ENCODE measurements at places on chromosomes 16 and 17.

DNA sequence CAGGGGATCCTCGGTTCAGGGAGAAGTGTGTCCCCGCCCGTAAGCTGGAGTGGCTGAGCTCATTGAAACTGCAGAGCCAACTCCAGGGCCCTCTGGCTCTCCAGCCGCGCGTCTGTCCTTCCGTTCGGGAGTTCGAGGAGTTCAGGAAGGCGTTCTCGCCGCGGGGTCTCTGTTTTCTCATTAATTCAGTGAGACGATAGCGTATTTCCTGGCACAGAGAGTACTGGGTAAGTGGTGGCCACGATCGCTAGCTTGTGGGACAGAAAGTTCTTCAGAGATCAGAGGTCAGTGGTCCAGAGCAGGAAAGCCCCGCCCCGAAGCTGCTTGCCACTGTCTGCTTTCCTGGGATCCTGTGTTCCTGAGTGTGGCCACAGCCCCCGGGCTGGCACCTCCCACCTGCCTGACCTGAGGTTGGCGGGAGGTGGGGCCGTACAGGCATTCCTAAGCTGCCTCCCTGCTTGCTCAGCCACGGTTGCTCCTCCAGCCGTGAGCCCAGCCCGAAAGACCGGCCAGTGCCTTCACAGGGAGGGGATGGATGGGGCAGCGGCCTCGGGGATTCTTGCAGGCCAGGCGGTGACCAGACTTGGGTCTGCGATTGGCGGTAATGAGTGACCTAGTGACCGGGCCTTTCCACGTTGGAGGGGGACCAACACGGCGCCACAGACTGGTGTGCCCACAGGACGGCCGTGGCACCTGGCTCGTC, 8.9 kb downstream of the BAIAP2 start:
- DNase-seq, result no peak

DNA sequence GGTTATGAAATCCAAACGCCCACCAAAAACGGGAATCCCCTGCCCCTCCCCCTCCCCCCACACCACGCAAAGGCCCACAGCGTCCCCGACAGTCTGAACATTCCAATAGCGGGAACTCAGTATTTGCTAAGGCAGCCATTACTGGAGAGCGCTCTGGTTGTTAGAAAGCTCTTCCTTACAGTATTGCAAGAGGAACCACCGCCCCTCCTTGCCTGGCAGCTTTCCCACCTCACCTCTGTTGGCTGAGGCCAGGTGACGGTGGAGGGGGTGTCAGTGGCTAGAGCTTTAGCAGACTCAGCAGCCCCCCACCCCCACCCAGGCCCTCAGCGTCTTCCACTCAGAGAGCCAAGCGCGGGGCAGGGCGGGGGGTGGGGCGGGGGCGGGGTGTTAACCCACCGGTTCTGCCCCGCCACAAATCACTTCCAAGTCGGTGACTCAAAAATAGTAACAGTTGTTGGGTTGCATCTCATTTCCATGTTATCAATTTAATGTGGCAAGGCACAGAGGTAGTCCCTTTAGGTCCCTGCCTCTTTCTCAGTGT, 2.2 kb upstream of the PLEKHH3 start:
- no peak for DNase-seq

GRCh38 chr17:74369221-74369620, 1.9 kb downstream of the GPR142 start:
- DNase-seq, result peak; percentile 66

- DNase-seq, result peak; percentile 97
These were observed 25.2 kb downstream of the TK2 start for GRCh38 chr16:66524601-66525164.

GRCh38 chr17:57552114-57552624, 192.9 kb downstream of the CCDC182 start:
- DNase-seq, result no peak

GRCh38 chr17:30597776-30598288, 120.6 kb downstream of the GOSR1 start:
- DNase-seq, result no peak

- DNase-seq, result peak; percentile 65
These were observed 73.1 kb downstream of the KSR1 start for GRCh38 chr17:27529230-27529796.

GRCh38 chr16:49921791-49922456, 66.0 kb upstream of the ZNF423 start:
- peak; percentile 61 for DNase-seq

DNA sequence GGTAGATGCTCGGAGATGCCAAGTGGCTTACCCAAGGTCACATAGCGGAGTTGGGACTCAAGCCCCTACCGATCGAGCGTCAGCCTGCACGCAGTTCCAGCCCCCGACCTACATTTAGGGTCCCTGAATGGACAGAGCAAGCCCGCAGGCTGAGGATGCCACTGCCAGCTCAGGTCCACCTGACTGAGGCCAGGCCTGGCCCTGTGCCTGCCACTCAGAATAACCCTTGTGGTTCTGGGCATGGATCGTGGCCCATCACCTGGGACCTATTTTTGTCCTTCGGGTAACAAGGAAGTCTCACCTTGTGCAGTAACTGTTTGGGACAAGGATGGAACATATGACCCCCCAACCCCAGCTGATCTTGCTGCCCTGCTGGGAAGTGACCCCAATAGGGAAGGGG, 17.1 kb downstream of the CDH16 start:
- DNase-seq, result no peak

GRCh38 chr17:53428913-53429312, 393.8 kb upstream of the KIF2B start:
- no peak for DNase-seq

DNA sequence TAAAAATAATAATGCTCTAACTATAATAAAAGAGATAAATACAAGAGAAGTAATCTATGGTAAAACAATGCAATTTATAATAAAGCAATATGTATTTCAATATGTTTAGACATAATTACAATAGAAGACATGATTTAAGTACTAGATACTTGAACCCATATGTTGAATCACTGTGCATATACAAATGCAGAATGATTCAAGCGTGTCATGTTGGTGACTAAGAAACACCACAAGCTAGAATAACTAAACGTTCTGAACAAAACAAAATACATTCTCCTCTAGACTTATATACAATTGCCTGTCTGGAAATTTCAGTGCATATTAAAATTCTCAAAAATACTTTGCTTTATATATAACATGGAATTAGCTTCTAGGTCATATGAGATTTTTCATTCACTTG, 11.2 kb downstream of the TADA2A start:
- no peak for DNase-seq

DNA sequence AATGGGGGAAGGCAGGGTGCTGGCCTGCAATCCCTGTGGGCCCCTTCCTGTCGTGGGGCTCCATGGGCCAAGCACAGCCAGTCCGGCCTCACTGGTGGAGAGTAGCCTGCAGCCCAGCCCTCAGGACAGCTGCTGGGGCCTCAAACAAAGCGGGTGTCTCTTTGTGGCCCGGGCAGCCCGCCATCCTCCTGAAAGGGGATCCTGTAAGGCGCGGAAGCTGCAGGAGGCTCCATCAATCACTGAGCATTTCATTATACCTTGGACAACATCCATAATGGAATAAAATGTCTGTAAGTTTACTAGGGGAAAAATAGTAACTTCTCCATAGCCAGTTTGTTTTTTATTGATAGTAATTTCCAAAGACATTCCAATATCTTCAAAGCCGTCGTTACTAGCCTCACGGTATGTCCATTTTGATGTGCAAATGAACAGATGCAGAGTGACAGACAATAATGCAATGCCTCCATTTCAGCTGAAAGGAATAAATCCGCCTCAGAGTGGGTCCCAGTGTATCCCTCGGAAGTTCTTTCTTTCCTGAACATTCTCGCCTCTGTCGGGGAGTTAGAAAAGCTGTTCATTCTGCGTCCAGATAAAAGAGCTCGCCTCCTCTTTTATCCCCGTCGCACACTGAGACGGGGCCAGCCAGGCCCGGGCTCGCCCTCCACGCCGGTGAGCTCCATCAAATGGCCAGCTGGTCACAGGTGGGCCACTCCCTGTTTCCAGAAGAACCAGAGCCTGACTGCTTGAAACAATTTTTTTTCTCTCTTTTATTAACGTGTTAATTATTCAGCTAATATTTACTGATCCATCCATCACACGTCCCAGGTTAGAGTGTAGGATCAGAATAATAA, 14.4 kb downstream of the WSCD1 start:
- DNase-seq, result no peak

DNA sequence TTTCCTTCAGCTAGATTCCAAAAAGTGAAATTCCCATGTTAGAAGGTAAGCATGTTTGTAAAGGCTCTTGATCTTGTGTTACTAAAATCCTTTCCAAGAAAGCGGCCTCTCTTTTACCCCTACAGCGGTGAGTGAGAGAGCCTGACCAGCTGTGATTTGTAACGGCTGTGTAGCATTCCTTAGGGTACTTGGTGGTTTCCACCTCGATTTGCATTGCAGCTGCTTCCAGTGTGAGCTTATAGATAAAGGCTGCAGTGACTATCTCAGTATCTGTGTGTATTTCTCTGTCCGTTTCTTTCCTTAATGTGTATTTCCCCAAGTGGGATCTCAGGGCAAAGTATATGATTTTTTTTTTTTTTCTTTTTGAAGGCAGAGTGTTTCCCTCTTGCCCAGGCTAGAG, 169.4 kb downstream of the SNX29 start:
- DNase-seq, result no peak

GRCh38 chr17:58320163-58320558, 8.4 kb downstream of the TSPOAP1 start:
- no peak for DNase-seq

GRCh38 chr16:72085002-72085401, 8.4 kb downstream of the TXNL4B start:
- DNase-seq, result no peak

- DNase-seq, result no peak
These were observed 611.5 kb downstream of the KCNJ18 start for GRCh38 chr17:22303865-22304264.

DNA sequence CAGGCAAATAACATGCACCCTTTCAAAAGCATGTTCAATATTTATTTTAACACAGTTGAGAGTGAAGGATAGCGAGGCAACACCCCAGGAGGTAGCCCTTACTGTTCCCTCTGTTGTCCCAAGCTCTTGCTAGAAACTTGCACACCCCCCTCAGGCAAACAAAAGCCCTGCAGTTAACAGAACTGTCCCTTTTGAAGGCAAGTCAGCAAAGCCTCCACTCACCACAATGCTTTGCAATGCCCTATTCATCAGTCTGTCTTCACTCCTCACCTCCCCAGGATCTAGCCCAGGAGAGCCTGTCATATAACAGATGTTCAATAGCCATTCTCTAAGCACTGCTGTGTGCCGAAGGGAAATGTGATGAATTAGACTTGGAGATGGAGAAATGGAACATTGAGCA, 3.5 kb upstream of the CNEP1R1 start:
- DNase-seq, result no peak

GRCh38 chr17:8944748-8945147, 20.8 kb downstream of the PIK3R5 start:
- DNase-seq, result no peak

DNA sequence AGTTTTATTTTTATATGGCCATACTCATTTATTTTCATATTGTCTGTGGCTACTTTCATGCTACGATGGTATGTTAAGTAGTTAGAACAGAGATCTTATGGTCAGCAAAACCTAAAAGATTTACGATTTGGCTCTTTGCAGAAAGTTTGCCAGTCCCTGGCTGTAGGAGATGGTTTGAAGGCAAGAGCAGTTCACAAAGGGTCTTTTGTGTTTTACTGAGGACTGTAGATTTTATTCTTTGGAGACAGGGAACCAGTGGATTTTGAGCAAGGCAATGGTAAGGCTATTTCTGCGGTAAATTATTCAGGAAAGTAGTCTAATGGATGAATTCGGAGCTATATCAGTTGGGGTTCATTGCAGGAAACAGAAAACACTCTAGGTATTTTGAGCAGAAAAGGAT, 90.7 kb downstream of the WWP2 start:
- no peak for DNase-seq

DNA sequence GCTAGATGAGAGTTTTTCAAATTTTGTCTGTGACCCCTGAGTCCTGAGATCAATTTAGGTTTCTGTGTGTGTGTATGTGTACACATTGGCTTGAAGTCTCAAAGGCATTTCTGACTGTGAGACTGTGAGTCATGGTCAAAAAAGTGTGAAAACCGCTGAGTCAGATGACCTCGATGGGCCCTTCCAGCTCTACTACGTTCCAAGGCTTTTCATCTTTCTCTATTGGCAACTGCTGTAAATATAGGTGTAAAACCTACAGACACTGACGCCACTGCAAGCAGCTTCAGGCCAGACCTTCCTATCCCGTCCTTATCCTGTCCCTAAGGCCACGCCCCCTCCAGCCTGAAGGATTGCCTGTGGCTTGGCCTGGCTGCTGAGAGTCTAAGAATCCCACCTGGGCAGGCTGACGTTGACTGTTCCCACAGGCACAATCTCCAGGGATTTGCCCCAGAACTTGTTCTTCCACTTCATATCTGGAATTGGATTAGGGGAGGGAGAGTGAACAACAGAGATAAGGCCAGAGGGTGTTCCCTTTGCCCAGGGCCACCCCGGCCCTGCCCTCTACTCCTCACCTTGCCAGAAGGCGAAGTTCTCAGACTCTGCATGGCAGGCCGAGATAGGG, 11.3 kb downstream of the OSBPL7 start:
- no peak for DNase-seq

DNA sequence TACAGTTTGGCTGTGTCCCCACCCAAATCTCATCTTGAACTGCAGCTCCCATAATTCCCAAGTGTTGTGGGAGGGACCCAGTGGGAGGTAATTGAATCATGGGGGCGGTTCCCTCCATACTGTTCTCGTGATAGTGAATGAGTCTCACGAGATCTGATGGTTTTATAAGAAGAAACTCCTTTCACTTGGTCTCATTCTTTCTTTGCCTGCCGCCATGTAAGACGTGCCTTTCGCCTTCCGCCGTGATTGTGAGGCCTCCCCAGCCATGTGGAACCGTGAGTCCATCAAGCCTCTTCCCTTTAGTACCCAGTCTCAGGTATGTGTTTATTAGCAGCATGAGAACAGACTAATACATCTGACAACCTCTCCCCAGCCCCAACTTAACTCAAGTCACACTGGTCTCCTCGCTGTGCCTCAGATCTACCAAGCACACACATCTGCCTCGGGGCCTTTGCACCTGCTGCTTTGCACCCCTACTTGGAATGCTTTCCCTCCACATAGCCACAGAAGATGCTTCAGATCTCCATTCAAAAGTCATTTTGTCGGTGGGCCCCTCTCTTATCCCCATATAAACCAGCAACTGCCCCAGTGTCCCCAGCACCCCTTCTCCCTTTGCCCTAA, 74.4 kb downstream of the RPH3AL start:
- DNase-seq, result no peak

- no peak for DNase-seq
These were observed 138.2 kb downstream of the C16orf95 start for GRCh38 chr16:87178977-87179376.

Measured in hematopoietic multipotent progenitor cell (in vitro differentiated cells).